ENCODE measurements at places on chromosomes 7 and 10.
A peak's percentile ranks its signal among the peaks of the same experiment; 100 is the strongest.

GRCh38 chr10:70763567-70763966 is 21.6 kb downstream of the TBATA start:
- DNase-seq, result no peak

DNA sequence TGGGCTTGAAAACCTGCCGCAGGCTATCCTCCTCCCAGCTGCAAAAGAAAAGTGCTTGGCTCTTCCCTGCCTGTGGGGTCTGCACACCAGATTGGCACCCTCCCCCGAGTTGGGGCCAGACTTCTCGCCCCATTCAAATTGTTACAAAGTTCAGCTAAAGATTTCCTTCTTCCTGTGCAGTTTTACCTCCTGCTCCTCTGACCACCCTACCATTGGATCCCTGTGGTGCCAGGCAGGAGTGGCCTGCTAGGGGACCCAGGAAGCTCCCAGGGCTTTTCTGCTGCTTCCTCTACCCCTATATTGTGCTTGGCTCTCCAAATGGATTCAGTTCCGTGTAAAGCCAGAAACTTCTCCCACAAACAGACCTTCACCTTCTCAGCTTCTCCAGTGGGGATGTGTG is 135.1 kb upstream of the GAD2 start:
- DNase-seq, result no peak

GRCh38 chr10:30437031-30437841 is 3.3 kb downstream of the MAP3K8 start:
- DNase-seq, result no peak

GRCh38 chr7:87152897-87153641 is 816 bp downstream of the DMTF1 start:
- peak; percentile 58 for DNase-seq

DNA sequence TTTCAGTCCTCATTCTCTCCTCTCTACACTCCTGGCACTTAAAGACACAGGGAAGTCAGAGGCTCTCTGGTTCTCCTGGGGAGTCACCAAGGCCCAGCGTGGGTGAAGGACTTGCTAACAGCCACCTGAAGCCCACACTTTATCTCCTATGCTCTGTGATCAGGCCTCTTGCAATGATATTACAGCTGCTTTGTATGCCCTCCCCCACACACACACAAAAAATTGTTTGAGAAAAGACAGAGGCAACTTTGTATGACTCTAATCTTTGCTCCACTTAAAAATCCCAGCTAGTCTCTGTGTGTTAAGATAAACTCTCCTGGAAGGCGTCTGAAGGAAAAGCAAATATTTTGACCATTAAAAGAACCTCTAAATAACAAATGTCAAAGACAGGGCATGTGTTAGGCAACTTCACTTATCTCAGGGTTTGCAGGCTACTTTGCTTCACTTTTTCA is 507.2 kb downstream of the TNS3 start:
- DNase-seq, result no peak

Measured in hippocampal formation (tissue), 2 donors.